ENCODE measurements at places on chromosomes 12 and 14. TPM values are rescaled to one million over a fixed set of nuclear protein-coding genes. Genes with fewer than 3 reads are reported as not detected.

ANO4 gene
- not detected for total RNA-seq

SPPL3 gene
- total RNA-seq: 31.1 TPM

SIRT4 gene
- 1.7 TPM for total RNA-seq

BDKRB1 gene
- total RNA-seq: not detected

RILPL1 gene
- total RNA-seq: 2.2 TPM

PLCZ1 gene
- not detected for total RNA-seq

NFATC4 gene
- total RNA-seq: not detected

AMIGO2 gene
- 20.2 TPM for total RNA-seq

SPATA7 gene
- total RNA-seq: 3.3 TPM

RNASE1 gene
- total RNA-seq: 2.8 TPM

TAS2R43 gene
- 0.54 TPM for total RNA-seq

NANOG gene
- not detected for total RNA-seq
